ENCODE measurements at places on chromosomes 4 and X.

DNA sequence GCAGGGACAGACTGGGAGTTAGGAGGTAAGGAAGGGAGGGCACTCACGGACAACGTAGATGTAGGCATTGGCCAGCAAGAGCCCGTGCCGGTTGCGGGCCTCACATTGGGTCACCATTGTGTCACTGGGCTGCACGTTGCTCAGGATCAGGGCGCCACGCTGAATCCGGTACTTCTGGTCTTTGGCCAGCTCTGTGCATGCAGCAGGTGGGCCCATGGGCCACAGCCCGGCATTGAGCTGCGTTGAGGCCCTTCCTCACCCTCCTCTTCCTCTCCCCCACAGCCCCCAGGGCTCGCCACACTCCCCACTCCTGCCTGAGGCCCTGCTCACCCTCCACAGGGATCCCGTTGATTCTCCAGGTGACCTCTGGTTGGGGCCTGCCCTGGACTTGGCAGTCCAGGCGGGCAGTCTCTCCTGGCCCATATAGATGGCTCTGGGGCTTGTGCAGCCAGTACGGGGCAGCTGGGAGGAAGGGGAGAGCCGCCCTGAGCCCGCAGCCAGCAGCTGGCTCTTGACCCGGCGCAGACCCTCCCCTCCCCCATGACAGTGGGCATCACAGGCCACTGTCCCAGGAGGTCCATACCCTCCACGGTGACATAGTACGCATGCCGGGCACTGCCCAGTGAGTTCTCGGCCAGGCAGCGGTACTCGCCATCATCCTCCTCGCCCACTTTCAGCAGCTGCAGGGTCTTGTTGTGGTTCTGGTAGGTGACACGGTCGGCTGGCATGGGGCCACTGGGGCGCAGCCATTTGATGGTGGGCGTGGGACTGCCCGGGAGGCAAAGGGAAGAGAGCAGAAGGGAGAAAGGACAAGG, 16.3 kb downstream of the L1CAM start:
- no peak for DNase-seq

GRCh38 chr4:129240816-129241215, 144.9 kb downstream of the C4orf33 start:
- no peak for DNase-seq

- no peak for DNase-seq
Observed at GRCh38 chr4:30716158-30716557, 4.0 kb upstream of the PCDH7 start.

GRCh38 chrX:112867570-112867969, 26.9 kb upstream of the AMOT start:
- DNase-seq = no peak

Measured in NCI-H1436 treated with DMSO at 0.1 percent for 48 hours (cell line).